ENCODE measurements at places on chromosomes 5 and 9. TPM values are rescaled to one million over a fixed set of nuclear protein-coding genes. Genes with fewer than 3 reads are reported as not detected.
A peak's percentile ranks its signal among the peaks of the same experiment; 100 is the strongest.

LHX3 gene
- not detected for total RNA-seq

DNA sequence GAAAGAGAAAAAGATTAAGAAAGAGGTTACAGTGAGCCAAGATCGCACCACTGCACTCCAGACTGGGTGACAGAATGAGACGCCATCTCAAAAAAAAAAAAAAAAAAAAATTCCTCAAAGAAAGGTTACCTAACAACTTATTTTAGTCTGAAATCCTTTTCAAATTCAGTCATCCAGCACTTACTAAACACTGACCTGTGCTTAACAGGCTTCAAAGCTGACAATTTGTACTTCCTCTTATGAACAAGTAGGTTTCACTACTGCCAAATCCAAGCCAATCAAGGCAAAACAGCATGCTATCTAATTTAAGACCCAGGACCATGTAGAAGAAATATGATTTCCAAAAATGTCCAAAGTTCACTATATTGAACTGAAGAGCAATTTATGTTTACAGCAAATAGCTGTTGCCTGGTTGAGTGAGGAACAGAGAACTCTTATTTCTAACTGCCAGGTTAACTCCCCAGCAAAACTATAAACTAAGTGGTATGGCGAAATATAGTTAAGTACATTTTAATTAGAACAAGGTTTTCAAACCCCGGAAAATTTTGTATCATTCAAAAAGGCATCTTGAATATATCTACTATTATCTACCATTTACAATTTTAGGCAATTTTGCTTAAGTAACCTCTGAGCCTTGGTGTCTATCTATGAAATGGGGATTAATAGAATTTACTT, 13.4 kb downstream of the PWWP2A start:
- no peak for DNase-seq

GRCh38 chr9:132769906-132770769, 99.9 kb downstream of the GTF3C4 start:
- DNase-seq: peak; percentile 56

DNA sequence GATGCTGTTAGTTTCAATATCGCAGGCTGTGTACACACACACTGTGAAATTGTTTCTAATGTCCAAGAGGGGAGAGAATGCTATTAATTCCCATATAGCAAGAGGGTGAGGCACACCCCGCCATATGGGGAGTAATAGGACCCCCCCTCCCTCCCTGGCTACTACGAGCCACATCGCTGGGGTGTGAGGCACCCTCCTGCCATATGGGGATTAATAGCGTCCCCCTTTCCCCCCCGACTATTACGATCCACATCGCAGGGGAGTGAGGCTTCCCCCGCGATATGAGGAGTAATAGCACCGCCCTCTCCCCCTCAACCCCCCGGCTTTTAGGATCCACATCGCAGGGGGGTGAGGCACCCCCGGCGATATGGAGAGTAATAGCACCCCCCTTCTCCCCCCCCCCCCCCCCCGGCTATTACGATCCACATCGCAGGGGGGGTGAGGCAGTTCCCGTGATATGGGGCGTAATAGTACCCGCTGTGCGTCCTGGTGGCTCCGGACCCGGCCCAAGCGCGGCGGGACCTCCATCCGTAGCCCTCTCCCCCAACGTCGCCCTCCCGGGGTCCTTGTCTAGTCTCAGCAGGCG, 494 bp upstream of the STK32A start:
- DNase-seq: no peak

DNA sequence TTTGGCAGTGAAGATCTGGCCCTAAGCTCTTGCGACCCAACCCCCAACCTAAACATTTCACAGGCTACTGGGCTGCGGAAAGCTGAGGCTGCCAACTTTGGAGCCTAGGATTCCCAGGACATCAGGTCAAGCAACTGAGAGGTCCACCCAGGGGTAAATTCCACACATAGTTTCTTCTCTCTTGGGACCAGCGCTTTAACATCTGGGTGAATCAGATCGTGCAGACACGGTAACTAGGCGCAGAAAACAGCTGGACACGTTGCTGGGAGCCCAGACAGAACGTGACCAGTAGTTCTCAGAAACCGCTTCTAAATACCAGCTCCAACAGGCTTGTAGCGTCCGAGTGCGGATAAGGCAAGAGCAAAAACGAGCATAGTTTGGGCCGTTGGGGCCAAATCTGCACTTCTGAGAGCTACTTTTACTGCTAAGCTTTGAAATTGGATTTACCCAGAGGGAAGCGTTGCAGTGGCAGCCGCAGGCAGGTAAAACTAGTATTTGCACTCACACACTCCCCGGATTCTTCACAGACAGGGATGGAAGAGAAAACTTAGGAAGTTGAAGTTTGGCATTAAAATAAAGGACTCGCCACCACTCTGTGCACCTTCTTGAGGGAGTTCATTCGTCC, 11.8 kb downstream of the ITGA1 start:
- DNase-seq: peak; percentile 18

- DNase-seq: no peak
Measured at GRCh38 chr5:68444048-68444447, 228.5 kb downstream of the PIK3R1 start.

DNA sequence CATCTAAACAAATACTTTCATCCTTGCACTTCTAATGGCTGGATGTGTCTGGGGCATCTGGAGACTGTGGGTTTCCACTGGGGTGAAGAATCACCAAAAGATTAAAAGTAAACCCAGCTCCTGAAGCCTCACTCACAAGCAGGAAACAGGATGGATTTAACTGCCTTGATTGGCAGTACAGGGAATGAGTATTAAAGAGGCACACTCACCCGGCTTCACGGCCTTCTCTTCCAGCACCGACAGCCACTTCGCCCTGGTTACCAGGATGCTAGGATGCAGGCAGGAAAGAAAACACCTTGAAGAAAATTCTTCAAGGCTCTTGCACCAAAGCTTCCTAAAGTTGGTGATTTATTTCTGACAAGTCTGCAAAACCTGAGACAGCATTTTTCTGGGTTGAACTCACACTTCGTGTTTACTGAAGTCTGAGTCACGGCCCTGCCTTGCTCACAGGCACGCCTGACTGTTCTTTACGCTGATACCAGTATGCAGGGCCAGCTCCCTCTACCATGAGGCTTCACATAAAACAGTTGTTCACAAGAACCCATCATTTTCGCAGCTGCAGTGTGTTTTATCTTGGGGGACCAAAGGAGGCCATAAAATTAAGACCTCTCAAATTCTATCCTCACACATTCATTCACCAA, 56.5 kb upstream of the ZNF354A start:
- peak; percentile 38 for DNase-seq

DNA sequence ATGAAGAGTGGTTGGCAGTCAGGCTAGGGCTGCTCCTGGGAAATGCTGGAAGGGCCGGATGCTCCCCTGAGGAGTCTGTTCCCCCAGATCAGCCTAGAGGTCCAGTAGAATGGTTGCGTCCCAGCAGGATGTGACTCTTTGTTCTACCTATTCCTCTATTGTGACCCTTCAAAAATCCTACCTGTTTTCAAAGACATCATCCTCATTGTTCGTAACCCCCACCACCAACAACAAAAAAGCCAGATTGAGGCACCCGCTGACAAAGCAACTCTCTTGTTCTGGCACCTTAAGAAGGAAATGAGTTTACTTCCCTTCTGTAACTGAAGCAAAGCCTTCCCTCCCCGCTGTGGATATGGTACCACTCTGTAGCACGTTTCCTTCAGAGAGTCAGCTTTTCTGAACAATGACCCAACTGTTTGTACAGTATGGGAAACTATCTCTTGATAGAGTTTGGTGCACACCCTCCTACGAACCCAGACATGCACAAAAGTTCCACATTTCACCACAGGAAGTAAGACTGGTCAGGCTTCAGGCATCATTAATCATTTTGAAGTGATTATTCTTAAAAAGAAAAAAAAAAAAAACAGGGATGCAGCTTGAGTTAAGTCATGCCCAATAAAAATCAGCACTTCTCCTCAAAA, 207.2 kb downstream of the ENC1 start:
- DNase-seq: no peak

Measured in prostate gland (tissue), 2 donors.